ENCODE measurements at places on chromosomes 12 and 14. TPM values are rescaled to one million over a fixed set of nuclear protein-coding genes. Genes with fewer than 3 reads are reported as not detected.

The SALL2 gene
- 1.0 TPM for total RNA-seq

The TMEM253 gene
- 0.64 TPM for total RNA-seq

The DHRS2 gene
- 6.4 TPM for total RNA-seq

The SIRT4 gene
- total RNA-seq: 0.71 TPM

The RASSF9 gene
- total RNA-seq: 1.0 TPM

The NOP9 gene
- total RNA-seq: 13.5 TPM

The CPNE6 gene
- total RNA-seq: not detected

The AQP6 gene
- total RNA-seq: not detected

The ANKRD9 gene
- 12.0 TPM for total RNA-seq

The CCDC177 gene
- not detected for total RNA-seq

The HCAR1 gene
- total RNA-seq: not detected

The STXBP6 gene
- 2.0 TPM for total RNA-seq

The SYCP3 gene
- not detected for total RNA-seq

The ACOT6 gene
- total RNA-seq: not detected

The FGD4 gene
- total RNA-seq: 9.6 TPM

The COCH gene
- 23.3 TPM for total RNA-seq
